ENCODE measurements at places on chromosomes 7 and 10.

DNA sequence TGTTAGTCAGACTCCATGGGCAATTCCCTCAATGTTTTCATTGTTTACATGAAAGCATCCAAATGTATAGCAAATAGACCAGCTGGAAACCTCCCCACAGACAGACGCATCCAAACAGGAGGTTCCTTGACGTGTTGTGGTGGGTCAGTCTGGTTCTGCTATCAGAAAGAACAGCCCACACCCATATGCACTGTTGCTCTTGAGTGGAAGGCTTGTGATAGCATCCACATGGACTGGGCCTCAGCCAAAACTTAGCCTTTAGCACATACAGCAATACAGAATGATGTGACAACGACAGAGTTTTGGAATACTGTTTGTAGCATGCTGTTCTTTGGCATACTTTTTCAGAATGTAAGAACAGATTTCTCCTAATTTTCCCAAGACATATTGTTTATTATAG lies 299.2 kb upstream of the ETV1 start:
- DNase-seq: no peak

DNA sequence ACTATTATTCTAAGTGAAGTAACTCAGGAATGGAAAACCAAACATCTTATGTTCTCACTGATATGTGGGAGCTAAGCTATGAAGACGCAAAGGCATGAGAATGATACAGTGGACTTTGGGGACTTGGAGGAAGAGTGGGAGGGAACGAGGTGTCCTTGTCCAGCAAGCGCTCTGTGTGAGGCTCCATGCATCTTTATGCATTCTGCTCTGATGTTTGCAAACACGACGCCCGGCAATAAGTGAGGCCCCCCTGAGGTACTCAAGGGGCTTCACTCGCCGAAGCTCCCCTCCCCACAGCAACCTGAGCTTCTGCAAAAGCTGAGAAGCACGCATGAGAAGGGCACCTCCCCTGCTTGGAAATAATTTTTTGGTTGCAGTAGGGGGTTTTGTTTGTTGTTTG lies 103.3 kb downstream of the LHPP start:
- no peak for DNase-seq

- no peak for DNase-seq
Observed at GRCh38 chr7:32206987-32207386, 136.8 kb upstream of the PDE1C start.

GRCh38 chr7:127886248-127886647 lies 145.0 kb downstream of the LRRC4 start:
- no peak for DNase-seq

DNA sequence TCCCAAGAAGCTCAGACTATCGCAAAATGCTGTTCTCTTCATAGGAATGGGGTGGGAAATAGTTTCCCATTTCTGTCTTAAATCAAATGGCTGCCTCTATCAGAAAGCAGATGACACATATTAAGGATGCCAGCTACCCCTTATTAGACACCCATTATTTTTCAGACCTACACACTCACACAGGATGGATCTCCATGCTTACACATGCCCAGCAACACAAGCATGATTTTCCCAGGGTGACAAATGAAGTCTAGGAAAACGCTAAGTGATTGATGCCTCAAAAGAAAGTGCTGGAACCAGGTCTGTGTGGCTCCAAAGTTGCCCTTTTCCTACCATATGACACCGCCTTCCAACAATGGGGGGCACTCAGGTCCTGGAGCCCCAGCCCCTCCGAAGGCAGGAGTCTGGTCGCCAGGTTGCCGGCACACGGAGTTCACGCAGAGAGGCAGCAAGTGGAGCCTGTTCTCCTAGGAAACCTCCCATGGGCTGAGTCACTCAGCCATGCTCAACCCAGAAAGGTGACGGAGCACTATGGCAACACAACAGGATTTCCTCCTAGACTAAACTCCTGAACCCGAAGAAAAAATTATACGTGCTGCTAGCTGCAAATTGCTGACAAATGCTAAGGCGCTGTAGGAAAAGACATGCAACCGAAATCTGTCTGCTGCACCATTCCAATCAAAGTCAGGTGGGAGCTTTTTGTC lies 19.8 kb downstream of the VOPP1 start:
- DNase-seq: peak; percentile 62

DNA sequence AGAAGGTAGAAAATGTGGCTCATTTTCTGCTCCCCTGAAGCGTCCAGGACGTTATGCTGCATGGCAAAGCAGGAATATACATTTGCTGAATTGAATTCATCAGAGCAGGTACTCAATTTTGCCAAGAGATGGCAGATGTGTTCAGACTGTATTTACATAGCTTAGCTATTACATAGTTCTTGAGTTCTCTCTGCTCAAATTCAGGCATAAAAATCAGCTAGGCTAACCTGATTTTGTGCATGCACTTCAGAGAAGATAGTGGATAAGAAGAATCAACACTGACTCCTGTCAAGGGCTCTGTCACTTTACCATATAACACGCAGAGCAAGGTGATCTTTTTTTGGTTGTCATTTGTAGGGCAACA lies 209.2 kb upstream of the FAM3C start:
- no peak for DNase-seq

GRCh38 chr10:76206797-76207352 lies 775.5 kb downstream of the LRMDA start:
- no peak for DNase-seq

DNA sequence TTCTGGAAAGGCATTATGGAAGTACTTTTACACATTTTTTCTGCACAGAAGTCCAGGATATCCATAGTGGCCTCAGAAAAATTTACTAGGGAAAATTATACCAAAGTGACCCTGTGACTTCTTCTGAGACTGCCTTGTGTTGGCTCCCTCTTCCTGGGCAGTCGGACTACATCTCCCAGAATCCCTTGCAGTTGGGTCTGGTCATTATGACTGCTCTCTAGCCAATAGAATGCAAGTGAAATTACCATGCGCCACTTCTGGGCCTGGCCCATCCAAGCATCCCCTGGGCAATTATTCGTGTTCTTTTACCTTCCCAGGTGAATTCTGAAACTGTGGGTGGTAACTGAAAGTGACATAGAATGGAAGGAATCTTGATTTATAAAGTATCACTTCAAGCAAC lies 430.9 kb downstream of the ACTR3B start:
- no peak for DNase-seq

DNA sequence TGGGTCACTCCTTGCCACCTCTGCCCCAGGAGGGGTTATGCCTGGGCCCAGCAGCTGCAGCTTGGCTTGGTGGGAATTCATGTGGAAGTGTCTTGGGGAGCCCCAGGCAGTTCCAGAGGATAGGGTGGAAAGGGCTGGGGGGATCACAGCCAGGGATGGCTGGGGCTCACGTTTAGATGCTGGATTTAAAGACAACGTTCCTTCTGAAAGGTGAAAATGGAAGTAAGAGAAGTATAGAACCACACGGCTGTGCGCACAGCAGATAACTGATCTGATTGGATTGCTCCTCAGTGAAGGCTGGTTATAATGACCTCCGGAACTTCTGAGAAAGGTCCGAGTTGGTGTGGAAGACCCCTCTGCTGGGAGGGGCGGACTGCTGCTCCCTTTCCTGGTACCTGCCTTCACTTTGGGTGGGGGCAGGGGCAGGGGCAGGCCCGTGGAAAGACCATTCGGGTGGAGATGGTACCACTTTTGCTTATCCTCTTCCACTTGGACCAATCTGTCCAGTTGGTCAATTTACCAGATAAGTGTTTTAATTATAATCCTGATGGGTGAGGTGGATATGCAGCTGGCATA lies 7.9 kb upstream of the MYL7 start:
- DNase-seq: no peak

DNA sequence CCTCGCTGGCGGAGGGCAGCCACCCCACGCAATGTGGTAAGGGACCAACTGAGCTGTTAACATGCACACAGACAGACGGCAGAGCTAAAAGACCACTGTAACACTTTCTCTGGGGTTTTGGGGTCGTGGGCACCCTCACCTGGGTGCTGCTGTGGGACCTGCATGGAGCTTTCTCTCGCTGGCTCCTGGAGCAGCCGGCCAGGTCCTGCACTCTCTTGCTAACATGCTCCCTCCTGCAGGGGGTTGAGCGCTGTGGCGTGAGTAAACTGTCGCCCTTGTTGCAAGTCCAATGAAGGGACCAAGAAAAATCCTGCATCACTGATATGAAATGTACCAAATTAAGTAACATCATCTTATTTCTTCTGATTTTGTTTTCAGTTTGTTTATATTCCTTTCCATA lies 92.0 kb downstream of the ADK start:
- DNase-seq: no peak

GRCh38 chr10:112766636-112767035 lies 183.4 kb upstream of the TCF7L2 start:
- DNase-seq: no peak

DNA sequence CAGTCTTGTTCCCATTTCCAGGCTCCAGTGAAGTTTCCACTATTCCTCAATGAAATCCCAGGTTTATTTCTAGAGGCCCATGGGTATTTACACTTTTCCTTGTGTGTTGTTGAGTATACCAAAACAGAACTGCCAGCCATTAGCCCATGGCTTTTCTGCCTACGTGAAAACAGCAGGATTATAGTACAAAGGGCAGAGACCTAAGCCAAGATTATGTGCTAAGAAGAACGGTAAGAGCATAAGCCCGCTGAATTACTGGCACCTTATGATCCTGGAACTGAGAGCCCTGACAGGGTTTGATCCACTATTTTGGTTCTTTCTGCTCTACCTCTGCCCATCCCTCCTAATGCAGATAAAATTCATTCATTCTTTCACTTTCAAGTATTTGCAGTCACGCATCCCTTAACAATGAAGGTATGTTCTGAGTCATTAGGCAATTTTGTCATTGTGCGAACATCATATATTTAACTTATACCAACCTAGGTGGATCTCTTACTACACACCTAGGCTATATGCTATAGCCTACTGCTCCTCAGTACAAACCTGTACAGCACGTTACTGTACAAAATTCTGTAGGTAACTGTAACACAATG lies 16.0 kb downstream of the SEMA3C start:
- no peak for DNase-seq

- no peak for DNase-seq
Observed at GRCh38 chr10:111784436-111784835, 399.1 kb downstream of the GPAM start.

DNA sequence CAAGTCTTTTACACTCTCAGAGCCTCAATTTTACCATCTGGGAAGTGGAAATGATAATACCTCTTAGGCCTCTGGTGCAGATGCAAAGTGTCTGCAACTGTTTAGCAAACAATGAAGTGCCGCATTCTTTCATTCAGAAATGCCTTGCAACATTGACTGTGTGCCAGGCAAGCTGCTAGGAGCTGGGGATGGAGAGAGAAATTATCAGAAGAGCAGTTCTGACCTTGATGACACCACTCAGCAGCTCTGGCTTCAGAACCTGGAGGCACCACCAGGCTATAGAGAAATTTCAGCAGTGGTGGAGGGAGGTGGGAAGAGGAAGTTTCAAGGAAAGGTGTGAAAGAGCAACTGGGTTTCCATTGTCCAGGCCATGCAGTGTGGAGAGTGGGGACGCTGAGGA lies 78.1 kb upstream of the HABP2 start:
- DNase-seq: no peak

- DNase-seq: no peak
Observed at GRCh38 chr7:24979470-24979862, 512 bp downstream of the OSBPL3 start.

- DNase-seq: no peak
Observed at GRCh38 chr10:94416896-94417295, 14.6 kb downstream of the TBC1D12 start.

DNA sequence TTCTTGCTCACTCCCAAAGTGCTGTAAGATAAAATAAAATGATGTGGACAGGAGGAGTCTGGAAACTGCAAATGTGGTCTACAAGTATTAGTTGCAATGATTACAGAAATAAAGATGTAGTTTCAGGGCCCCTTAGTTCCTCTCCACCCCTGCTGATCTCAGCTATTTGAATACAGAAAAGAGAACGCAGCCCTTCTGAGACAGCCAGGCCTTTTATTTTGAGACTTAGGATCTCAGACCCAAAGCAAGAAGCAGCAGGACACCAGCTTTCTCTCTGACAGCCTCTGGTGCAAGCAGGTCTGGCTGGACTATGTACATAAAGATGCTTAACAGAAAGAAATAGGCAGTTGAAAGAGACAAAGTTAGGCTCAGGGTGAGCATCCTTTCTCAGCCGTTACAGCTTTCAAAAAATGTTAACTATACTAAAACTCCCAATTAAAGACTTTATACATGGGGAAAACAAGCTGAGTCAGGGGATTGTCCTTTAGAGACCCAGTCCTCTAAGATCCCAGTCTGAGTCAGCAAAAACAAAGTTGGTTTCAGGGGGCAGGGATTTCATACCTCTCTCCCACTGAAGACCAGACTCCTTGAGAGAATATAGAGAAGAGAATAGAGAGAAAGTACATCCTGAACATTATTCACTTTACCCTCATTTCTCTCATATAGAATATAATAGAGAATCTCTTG lies 220.4 kb downstream of the TMEM178B start:
- no peak for DNase-seq

DNA sequence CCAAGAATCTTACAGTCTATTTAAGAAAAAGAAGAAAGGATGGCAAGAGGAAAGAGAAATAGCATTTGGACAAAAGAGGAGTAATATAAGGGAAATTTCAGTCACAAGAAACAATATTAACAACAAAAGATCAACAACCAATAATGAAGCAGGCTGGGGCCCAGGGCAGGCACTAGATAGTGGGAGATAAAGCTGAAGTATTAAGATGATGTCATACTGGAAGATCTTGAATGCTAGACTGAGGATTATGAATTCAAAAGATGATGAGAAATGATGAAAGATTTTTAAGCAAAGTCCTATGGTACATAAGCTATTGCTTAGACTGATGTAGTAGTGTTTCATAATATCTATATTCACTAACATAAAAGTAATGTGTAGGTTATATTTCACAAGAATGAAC lies 51.8 kb upstream of the SPOCK2 start:
- no peak for DNase-seq

DNA sequence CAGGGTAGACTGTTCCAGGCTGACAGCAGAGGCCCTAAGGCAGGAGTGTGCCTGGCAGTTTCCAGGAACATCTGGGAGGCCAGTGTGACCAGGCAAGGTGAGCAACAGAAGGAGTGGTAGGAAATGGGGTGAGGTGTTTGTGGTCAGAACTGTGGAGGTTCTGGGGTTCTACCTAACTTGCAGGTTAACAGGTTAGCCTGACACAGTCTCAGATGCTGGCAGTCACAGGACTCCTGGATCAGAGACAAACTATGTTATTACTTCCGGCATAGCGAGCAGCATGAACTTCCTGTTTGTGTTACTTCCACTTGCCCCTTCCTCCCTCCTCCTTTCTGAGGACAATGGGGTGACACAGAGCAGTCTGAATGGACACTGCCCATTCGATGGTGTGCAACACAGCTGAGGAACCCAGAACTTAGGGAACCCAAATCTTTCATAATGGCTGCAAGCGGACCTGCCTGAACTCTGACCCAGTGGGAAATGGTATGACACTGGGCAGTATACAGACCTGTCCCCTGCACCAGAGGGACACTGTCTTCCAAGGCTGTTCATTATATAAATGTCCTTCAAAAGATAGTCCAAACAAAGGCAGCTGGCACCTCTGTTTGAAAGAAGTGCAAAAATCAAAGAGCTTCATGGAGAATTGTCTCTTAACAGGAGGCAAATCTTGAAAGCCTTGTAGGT lies 3.9 kb upstream of the SAR1A start:
- DNase-seq: no peak

DNA sequence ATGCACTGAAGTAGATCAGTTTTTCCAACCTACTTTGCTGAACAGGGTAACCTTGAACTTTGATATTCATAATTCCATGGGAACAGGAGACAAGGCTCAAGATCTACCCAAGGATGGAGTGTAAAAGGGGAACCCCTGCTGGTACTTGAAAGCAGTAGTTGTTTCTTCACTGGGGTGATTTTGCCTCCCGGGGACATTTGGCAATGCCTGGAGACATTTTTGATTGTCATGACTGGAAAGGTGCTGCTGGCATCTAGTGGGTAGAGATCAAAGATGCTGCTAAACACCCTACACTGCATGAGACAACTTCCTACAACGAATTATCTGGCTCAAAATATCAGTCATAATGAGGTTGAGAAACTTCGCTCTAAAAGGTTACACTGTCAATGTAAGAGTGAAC lies 214.8 kb upstream of the CTBP2 start:
- no peak for DNase-seq
